ENCODE measurements at places on chromosomes 1 and 21. TPM values are rescaled to one million over a fixed set of nuclear protein-coding genes. Genes with fewer than 3 reads are reported as not detected.

The ANKRD35 gene
- 0.82 TPM for total RNA-seq

DNA sequence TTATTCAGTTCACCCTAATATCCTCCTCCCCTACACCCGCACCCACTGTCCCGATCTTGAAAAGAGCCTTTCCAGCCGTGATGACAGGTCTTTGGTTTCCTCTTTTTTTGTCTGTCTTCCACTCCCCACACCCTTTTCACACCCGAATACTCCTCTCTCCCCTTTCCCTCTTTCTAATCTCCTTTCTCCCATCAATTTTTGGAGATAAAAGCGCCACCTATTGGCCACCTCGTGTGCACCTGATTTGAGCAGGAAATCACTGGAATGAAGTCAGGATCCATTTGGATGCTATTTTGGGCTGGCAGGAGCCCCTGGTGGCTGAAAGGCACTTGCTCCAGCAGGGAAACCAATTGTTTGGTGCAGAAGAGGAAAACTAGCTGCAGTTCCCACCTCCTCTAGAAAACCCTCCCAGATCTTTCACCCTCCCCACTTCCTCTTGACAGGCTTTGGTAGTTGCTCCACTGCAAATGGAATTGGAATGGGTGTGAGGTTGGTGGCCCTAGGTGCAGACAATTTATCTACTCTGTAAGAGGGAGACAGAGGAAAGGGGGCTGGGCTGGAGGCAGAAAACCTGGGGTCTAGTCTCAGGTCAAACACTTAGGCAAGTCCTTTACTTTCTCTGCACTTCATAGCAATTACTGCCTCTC is 8.4 kb downstream of the FOXE3 start:
- DNase-seq: no peak

The LCE1C gene
- total RNA-seq: not detected

DNA sequence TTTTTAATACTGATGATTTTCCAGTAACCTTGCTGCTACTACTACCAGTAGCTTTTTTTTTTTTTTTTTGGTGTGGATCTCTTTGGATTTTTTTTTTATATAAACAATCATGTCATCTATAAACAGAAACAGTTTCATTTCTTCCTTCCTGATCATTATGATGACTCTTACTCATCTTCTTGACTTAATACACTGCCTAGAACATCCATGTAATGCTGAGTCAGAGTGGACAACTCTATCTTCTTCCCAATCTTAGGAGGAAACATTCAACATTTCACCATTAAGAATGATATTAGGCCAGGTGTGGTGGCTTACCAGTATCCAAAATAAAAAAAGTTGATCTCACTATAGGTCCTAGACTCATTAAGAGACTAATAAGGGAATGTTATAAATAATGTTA is 69.1 kb downstream of the RUSC1 start:
- DNase-seq: no peak

The MROH9 gene
- total RNA-seq: not detected

DNA sequence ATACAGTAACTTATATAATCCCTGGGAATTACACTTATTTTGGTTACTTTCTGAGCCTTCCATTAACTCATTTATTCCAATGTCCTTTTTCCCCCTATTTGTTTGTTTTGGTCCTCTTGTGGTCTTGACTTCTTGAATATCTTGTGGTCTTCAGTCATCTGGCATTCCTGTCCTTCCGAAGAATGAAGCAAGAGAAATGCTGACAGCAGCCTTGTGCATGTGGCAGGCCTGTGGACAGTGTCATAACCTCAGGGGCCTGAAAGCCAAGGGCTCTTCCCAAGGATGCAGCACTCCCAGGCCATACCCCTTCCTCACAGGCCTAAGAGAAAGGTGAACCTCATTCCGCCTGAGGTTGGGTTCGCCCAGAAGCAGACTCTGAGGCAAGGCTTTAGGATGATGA is 470.2 kb downstream of the DISC1 start:
- DNase-seq: no peak

DNA sequence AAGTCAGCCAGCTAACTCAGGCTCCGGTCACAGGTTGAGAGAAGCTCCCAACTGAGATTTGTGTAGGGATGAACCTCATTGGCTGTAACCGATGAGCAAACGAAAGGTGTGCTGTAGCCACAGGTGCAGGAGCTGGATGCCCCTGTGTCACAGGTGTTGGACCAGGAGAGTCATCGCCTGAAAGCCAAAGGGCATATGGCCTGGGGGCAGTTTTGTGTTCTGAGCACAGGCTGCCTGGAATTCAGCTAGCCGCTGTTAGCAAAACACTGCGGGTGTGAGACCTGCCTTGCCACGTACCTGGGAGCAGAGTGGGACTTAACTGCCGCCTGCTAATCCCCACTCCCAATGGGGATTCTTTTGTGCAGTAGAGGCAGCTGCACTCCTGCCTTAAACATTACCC is 55.3 kb downstream of the NEK7 start:
- no peak for DNase-seq

All from frontal cortex (tissue), 4 donors.